ENCODE measurements at places on chromosomes 11 and 22.

DNA sequence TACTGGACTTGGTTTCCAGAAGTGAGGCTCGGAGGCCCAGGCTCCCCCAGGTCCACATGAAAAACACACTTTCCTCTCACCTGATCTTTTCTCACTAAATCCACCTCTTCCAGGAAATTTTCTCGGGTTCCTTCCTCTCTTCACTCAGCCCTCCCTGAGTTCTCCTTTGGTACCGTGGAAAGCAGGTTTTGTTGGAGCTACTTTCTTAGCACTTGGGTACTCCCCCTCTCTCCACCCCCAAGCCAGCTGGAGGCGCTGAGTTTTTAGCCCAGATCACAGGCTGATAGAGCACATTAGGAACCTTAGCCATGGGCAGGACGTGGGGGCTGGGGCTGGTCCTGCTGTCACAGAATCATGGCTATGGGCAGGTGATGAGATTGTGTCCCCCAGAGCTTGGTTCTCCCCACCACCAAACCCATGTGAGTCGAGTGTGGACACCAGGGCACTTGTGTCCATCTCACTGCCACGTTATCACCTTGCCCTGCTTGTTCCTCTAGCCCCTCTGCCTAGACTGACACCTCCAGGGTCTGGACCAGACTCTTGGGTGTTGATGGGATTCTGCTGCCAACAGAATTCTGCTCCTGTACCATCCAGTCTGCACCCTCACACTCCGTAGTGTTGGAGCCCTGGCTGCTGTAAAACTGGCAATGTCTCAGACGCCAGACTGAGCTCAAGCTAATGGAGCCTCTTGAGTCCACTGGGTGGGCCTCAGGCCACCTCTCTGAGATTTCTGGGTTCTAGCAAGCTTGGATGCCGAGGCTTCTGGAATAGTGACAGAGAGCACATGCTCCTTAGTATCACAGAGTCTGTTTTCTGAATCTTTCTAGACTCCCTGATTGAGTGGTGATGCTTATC, 74.9 kb upstream of the NARS2 start:
- no peak for DNase-seq

GRCh38 chr11:102007567-102008437, 39.4 kb upstream of the CFAP300 start:
- DNase-seq = peak; percentile 77

DNA sequence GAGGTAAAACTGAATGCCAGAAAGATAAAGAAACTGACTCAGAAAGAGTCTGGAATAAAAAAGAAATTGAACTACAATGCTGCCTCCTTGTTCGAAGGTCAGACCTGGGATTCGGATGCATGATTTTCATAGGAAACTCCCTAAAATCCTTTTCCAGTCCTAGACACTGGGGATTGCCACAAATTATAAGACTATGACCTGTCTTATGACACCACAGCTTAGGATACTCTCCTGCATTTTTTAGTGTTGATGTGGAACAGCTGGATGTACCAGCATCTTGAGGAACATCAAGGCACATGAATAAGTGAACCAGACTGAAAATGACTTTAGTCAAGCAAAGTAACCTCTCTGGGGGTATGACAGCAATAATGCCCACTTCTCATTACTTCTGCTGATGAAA, 9.0 kb downstream of the KIRREL3 start:
- no peak for DNase-seq

DNA sequence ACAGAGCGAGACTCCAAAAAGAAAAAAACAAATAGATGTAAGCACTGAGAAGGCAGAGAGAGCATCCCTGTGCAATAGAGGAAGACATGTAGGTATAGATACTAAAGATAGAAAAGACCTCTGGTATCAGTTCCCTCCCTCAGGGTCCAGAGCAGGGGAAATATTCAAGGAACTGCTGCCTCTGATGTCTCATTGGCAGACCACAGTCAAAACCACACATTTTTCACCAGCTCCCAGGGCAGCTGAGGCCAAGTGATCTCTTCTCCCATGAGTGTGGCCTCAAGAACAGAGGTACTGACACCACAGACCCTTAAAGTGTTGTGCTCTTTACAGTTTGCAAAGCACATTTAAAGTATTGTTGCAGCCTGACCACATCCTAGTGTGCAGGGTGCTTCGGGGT, 288.5 kb downstream of the NTM start:
- DNase-seq = no peak

DNA sequence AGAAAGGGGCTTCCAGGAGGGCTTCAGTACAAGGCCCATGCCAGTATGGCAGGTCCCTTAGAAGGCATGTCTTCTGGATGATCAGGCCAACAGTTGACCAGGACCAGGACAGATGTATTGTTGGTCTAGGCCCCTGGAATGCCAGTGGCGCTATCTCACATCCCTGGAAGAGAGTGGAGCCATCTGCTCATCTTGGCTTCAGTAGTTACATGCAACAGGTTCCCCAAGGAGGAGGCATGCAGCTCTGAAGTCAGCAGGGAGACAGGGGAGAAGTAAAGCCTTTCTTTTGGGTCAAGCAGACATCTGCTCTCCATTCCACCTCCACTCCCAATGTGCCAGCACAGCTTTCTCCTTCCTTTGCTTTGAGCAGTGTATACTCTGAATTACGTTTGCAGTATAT, 244.1 kb downstream of the KIRREL3 start:
- DNase-seq = no peak

GRCh38 chr11:36840378-36840777, 242.3 kb upstream of the RAG2 start:
- no peak for DNase-seq

GRCh38 chr11:74397501-74398243, 561 bp downstream of the PGM2L1 start:
- peak; percentile 66 for DNase-seq

GRCh38 chr11:1341928-1342524, 32.6 kb upstream of the TOLLIP start:
- no peak for DNase-seq

DNA sequence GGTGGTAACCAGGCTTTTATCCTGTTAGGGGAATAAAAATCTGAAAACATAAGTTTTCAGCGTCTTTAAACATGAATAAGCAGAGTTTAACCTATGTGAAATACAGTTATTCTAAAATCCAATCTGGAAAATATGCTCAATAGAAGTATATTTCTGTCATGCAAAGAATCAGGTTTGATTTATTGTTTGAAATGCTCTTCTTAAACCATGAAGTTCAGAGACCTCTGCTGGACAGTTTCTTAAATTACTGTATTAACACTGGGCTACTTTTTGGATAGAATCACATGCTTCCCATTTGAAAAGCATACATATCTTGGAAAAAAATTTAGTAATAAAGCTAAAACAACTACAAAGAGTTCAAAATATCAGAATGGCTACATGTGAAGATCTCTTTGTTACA, 25.4 kb downstream of the APIP start:
- peak; percentile 67 for DNase-seq

DNA sequence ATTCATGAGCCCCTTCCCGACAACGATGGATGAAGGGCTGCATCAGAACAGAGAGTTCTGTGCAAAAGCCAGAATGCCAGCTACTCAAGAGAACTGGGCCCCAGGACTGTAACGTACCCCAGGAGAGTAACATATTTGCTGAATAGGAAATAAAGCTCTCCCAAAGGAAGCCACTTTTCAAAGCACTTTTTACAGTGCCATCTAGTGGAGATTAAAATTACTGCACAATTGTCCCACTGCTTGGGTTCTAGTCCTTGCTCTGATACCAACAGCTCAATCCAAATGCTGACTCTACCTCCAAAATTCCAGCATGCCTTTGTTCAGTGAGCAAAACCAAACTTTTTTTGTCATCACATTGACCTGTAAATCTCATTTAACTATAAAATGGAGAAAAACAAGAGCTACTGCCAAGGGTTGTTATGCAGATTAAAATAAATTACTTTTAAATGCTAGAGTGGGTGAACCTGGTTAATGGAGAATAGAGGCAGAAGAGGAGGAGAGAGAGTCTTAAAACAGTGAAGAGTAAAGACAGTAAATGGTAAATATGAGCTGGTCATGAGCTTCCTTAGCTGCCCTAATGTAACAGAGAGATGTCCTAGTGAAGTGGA, 87.6 kb upstream of the FSHB start:
- DNase-seq = peak; percentile 30
